ENCODE measurements at places on chromosomes 1 and 21.

GRCh38 chr1:45862008-45862407 lies 58.6 kb downstream of the MAST2 start:
- DNase-seq: no peak

GRCh38 chr1:29397256-29397590 lies 160.9 kb downstream of the PTPRU start:
- DNase-seq: no peak

DNA sequence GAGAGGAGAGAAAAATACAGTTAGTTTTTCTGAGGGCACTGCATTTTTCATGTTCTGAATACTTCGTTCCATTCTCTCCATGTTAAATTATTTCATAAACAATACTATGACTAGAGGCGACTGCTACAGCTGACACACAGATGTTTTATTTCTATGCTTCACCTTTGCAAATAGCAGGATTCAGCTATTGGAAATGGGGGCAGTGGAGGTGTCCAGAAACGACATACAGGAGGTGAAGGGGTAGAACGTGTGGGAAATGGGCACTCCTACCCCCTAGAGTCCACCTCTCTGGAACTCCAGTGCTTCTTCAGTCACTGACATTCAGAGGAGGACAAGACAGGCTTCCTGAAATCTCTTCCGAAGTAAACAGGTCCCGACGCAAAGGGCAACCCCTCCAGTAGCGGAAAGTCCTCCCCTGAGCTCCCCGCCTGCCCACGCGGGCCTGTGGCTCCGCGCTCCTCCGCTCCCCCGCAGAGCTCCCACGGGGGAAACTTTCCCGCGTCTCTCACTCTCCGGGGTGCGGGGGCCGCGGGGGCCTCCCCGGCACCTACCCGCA lies 480 bp downstream of the DPYD start:
- DNase-seq: peak; percentile 64

- no peak for DNase-seq
These were observed 14.5 kb downstream of the NLRP3 start for GRCh38 chr1:247430434-247430833.

GRCh38 chr1:56578963-56579875 lies at the start of gene PLPP3:
TSS of gene PLPP3 (minus strand) at chr1:56579563. CDS start at chr1:56579016, 547 bp downstream.
- DNase-seq: peak; percentile 82

- DNase-seq: no peak
These were observed 19.5 kb upstream of the NCMAP start for GRCh38 chr1:24536391-24536840.

DNA sequence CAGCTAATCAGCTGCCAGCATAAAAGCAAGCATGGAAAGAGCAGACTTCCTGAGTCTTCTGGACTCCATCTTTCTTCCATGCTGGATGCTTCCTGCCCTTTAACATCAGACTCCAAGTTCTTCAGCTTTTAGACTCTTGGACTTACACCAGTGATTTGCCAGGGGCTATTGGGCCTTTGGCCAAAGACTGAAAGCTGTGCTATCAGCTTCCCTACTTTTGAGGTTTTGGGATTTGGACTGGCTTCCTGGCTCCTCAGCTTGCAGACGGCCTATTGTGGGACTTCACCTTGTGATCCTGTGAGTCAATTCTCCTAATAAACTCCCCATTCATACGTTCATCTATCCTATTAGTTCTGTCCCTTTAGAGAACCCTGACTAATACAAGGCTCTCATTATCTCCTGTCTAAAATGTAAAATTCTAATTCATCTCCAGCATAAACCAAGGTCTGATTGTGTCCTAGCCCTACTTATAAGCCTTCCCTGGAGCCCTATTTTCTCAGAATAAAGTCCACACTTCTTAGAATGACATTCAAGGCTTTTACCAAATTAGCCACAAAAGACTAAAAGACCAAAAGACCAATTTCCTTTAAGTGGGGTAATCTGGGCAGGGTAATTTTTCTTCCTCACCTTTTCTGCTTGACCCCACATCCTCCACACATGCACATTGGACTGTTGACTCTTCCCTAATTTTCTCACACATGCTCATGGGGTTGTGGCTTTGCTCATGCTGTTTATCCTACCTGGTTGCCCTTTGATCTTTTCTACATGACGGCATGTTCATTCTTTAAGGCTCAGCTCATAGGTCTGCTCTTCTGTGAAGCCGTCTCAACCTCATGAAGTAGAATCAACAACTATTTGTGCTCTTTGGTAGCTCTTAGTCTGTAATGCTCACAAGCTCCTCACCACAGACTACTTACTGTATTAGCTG lies 18.1 kb upstream of the ENAH start:
- no peak for DNase-seq

GRCh38 chr1:31792116-31792515 lies 23.7 kb downstream of the SPOCD1 start:
- no peak for DNase-seq

- DNase-seq: no peak
These were observed 3.7 kb downstream of the LYPLAL1 start for GRCh38 chr1:219177363-219177762.

DNA sequence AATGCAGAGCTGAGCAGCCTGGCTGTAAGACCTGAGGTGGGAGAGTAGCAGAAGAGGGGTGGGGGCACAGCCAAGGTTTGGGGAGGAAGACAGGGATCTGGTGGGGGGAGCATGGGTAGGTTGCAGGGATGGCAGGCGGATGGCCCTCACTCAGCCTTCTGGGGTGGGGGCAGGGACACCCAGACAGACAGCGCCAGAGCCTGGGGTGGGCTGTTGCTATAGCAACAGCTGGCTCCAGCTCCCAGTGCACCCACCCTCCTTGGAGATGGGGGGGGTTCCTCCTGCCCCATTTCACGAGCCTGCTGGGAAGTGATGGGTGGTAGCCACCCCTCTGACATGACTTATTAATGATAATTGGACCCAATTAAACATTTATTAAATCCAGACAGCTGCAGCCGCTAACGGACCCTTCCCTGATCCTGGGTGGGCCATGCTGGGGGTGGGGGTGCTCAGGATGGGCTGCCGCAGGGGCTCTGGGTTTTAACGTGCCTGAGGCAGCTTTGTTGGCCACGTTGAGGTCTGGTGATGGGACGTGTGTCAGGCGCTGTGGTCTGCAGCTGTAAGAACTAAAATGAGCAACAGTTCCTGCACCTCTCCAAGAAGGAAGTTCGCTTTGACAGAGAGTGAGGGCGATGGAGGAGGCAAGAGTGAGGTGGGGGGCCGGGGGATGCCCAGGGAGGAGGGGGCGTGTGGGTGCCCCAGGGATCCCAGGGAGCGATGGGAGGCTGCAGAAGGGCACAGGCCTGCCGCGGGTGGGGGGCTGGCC lies 19.4 kb downstream of the AGRN start:
- no peak for DNase-seq

GRCh38 chr1:152169366-152170025 lies 10.5 kb upstream of the RPTN start:
- DNase-seq: no peak

DNA sequence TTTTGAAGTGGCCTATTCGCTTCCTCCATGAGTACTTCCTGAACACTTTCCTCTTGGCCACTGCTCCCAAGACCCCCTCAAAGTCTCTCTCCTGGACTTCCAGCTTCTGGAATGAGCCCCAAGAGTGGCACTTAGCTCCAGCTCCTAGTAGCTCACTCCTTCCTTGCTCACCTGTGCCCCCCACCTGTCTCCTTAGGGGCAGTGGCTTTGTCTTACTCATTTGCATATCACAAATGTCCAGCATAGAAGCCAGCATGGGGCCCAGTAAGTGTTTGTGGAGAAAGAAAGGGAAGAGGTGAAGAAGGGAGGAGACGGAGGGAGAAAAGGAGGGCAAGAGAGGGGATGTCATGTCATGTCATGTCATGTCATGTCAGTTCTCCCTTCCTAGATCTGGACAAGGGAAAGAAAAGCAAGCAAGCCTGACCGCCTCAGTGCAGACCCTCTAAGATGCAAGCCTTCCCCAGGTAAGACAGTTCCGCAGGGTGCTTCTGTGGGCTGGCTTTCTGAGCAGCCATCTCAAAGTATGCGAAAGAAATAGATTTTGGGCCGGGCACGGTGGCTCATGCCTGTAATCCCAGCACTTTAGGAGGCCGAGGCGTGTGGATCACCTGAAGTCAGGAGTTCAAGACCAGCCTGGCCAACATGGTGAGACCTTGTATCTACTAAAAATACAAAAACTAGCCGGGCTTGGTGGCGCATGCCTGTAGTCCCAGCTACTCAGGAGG lies 6.9 kb upstream of the MX1 start:
- DNase-seq: no peak

- DNase-seq: no peak
These were observed 24.2 kb downstream of the PGM1 start for GRCh38 chr1:63617450-63617849.

DNA sequence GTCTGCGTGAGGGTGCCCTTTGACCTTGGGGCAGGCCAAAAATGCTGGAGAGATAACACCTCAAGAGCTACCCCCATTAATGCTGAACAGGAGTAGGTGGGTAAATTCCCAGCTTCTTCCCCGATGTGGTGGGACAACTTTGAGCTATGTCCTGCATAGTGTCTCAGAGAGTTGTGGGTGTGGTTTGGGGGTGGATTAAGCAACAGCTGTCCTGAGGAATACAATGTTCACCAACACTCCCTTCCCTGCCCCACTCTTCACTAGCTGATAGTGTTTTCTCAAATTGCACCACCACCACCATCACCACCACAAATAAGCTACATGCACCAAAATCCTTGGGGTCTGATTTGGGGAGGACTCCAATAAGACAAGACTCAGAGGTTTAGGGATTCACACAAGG lies 258.4 kb downstream of the HLX start:
- peak; percentile 11 for DNase-seq

- DNase-seq: no peak
These were observed 2.1 kb upstream of the STRIP1 start for GRCh38 chr1:110032327-110032726.

GRCh38 chr1:245488346-245489129 lies 333.8 kb downstream of the KIF26B start:
- peak; percentile 87 for DNase-seq

DNA sequence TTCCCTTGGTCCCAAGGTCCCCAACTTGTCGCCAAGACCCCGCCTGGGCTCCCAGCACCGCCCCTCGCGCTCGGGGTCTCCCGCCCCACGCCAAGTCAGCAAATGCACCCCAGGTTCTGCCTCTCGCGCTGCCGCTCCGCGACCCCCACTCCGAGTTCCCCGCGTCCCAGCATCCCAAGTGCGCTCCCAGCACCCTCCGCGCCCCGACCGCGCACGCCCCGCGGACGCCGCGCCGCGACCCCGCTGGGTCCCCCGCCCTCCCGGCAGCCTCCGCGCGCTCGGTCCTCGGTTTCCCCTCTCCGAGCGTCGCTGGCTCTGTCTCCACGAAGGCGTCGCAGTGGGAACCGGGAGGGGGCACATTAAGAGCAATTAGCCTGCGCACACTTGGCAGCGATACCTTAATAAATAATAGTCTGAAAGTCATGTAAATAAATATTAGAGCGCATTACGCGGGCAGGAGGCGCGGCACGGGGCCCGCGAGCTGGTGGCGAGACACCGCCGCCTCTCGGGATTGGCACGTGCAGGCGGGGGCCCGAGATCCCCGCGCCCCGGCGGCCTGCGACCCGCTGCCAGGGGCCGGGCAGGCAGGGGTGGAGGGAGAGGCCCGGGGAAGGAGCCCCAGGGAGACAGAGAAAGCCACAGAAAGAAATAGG lies 75.9 kb downstream of the VWA5B1 start:
- DNase-seq: no peak

DNA sequence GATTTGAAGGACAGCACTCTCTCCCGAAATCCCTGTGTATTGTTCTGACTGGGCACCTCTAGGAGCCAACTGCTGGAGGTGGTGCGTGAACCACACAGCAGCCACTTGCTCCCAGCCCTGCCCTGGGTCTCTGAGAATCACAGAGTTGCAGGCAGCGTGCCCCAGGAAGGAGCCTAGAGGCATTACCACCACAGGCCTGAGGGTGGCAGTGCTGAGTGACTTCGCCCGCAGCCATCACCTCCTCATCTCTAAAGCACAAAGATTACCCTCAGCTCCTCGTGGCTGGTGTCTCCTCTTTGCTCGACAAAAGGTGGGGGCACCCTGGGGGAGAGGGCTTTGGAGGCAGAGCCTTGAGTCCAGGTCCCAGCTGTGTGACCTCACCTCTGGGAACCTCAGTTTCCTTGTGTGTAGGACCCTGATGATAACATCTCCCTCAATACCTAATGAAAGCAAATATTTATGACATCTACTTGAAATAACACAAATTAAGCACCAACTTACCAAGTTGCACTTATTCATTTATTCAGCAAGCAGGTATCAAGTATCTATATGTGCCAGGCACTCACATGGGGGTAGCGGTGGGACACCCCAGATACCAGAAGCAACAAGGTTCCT lies 86.3 kb downstream of the VWA5B1 start:
- DNase-seq: peak; percentile 83

- DNase-seq: peak; percentile 19
These were observed 344.3 kb downstream of the MATN1 start for GRCh38 chr1:30378991-30379581.

- no peak for DNase-seq
These were observed 3.8 kb upstream of the TINAGL1 start for GRCh38 chr1:31572323-31573104.

DNA sequence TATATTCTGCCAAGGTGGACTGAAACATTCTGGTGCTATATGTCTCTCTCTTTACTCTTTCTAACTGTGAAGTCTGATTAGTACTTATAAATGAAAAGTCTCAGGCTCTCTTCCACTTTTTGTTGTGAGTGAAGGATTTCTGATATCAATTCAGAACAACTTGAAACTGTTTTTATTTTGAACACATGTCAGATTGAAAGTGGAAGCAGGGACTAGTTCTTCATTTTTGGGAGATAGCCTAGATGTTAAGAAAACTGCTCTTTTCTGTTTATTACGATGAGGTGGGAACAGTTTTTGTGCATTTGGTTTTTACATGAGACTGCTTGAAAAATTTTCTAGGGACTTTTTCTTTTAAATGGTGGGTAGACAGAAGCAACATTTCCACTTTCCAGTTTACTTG lies 14.5 kb upstream of the GBP3 start:
- no peak for DNase-seq

DNA sequence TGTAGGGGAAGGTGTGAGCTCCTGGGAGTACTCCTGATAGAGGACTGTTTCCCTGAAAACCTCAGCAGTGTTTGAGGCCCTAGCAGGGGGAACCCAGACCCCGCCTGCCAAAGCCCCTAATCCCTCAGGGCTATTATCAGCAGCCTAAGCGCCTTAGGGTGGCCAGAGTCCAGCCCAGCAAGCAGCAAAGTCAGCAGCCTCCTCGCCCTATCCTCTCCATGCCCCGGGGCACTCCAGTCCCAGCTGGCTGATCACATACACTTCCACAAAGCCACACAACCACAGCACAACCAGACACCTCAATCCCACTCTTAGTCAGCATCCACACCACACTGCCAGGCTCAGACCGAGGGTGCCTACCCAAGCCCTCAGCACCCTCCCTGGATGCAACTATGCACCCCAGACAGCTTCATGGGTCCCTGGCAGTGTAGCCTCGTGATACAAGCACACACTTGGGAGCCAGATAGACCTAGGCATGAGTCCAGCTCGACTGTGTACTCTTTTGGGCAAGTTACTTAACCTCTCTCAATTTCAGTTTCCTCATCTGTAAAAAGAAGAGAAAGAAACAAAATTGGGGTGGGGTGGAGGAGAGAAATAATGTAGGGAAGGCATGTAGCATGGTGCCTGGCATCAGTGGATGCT lies 7.1 kb downstream of the IGSF9 start:
- peak; percentile 94 for DNase-seq

Measured in NCI-H82 (cell line).